Activated naive CD8-positive, alpha-beta T cell treated with anti-CD3 and anti-CD28 coated beads for 36 hours (primary cell): ENCODE measurements at places on chromosomes 5 and 9. TPM values are rescaled to one million over a fixed set of nuclear protein-coding genes. Genes with fewer than 3 reads are reported as not detected.

- H3K4me3 ChIP-seq: no peak overlapping the region
- no peaks in the 10 kb centered on the region for H3K4me1 ChIP-seq
- H3K36me3 ChIP-seq: no peaks in the 10 kb centered on the region
- H3K27me3 ChIP-seq: no peaks in the 10 kb centered on the region
These were observed 1891.7 kb upstream of the WWC1 start for GRCh38 chr5:166399781-166400180.

NR2F1-AS1 gene
- total RNA-seq: not detected

GRCh38 chr9:98563212-98563907, 145.4 kb downstream of the GABBR2 start:
- no peaks in the 10 kb centered on the region for H3K36me3 ChIP-seq
- no peaks in the 10 kb centered on the region for H3K27me3 ChIP-seq
- DNase-seq: no peak
- no peak overlapping the region for H3K27ac ChIP-seq
- no peak overlapping the region for H3K4me3 ChIP-seq

- no peaks in the 10 kb centered on the region for H3K4me1 ChIP-seq
- DNase-seq: no peak
- peaks cover 15% of the 10 kb centered on the region for H3K27me3 ChIP-seq
- no peak overlapping the region for H3K27ac ChIP-seq
- H3K36me3 ChIP-seq: no peaks in the 10 kb centered on the region
These were observed 48.2 kb downstream of the TRIO start for GRCh38 chr5:14191325-14191724.

ANKRD20A1 gene
- total RNA-seq: 0.10 TPM

GRCh38 chr9:130847306-130848217, 12.5 kb downstream of the ABL1 start:
- H3K4me3 ChIP-seq: no peak overlapping the region
- no peaks in the 10 kb centered on the region for H3K27me3 ChIP-seq
- DNase-seq: no peak
- H3K27ac ChIP-seq: no peak overlapping the region
- peaks cover 17% of the 10 kb centered on the region for H3K4me1 ChIP-seq

PAEP gene
- not detected for total RNA-seq

GRCh38 chr9:136697146-136697820, 10.0 kb upstream of the AGPAT2 start:
- H3K36me3 ChIP-seq: no peaks in the 10 kb centered on the region
- H3K27ac ChIP-seq: no peak overlapping the region
- DNase-seq: no peak
- peaks cover 17% of the 10 kb centered on the region for H3K4me1 ChIP-seq
- H3K27me3 ChIP-seq: peaks cover 39% of the 10 kb centered on the region
